Stimulated activated CD4-positive, alpha-beta T cell treated with anti-CD3 and anti-CD28 coated beads, Interleukin-2, amount 100 ng/mL, for 48 hours (primary cell): ENCODE measurements at places on chromosomes 7 and 10.
A peak's percentile ranks its signal among the peaks of the same experiment; 100 is the strongest.

DNA sequence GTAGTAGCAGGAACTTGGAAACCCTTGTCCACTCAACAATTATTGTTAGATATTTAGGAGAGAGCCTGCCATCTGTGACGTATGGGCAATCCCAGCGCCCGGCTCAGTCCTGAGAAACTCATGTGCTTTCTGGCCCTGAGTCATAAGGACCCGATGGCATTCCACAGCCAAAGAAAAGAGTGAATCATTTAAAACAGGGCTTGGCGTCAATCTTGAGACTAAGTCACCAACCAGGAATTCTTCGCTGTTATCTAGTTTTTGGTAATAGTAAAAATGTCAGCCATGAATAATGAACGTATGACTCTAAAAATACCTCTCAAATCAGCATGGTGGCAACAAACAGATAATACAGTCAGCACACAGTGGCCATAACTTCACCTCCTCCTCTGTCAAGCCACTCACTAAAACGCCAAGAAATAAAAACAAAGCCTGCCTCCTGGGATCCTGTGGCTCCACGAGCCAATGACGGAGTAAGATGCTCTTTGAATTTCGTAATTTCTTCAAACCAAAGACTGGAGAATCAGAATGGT is 140.8 kb downstream of the ADAM12 start:
- no peak for DNase-seq

- no peak for DNase-seq
These were observed 134.0 kb downstream of the SNX10 start for GRCh38 chr7:26425655-26426054.

- DNase-seq: no peak
These were observed 33.6 kb upstream of the NRP1 start for GRCh38 chr10:33368086-33368485.

DNA sequence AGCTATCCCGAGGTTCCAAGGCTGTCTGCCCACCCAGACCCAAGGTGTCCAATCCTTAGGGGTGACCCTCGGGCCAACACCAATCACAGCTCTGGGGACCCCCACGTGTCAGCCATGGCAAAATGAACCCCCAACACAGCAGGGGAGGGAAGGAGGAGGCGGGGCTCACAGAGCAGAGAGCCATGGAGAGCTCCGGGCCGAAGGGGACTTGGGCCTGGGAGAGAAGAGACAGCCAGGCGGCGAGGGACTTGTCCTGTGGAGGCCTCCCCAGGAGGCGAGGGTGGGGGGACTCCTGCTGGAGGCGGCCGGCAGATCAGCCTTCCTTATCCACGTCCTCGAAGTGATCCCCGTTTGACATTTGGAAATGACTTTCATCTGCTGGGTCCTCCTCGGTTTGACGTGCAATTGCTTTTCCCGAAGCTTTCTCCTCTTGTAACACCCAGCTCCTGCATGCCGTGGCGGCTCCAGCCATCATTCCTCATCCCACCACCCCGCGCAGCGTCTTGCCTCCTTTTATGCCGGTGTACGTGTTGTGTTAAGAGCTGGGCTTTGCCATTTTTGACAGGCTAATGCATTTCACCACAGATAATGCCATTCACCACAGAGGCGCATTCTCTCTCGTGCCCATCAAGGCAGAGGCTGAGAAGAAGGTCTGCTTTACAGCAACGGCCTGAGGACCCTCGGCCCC is 337.4 kb downstream of the DNAJB6 start:
- no peak for DNase-seq

GRCh38 chr7:99375070-99375807 is 709 bp downstream of the ARPC1B start:
- peak; percentile 63 for DNase-seq

DNA sequence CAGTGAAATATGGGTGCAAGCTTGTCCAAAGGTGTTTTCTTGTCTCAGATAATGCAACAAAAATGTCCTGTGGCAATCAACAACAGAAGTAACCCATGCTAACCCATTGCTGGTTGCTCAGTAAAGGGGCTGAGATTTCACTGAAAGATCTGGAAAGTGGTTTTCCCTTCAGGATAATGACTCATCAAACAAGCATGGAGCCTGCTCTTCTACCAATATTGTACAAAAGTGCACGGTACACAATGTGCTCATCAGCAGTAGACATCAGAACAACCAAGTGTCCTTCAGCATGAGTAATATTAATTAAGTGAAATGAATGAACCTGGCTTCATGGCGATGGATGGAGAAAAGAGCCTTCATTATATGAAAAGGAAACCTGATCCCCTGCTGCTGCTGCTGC is 287.1 kb upstream of the NEBL start:
- DNase-seq: no peak
